HT1080 (cell line): ENCODE measurements at places on chromosomes 16 and 17. TPM values are rescaled to one million over a fixed set of nuclear protein-coding genes. Genes with fewer than 3 reads are reported as not detected.
A peak's percentile ranks its signal among the peaks of the same experiment; 100 is the strongest.

GLIS2 gene
- total RNA-seq: 0.84 and 2.8 TPM in 2 replicates

LDAF1 gene
- 7.5 and 12.3 TPM in 2 replicates for total RNA-seq

DNA sequence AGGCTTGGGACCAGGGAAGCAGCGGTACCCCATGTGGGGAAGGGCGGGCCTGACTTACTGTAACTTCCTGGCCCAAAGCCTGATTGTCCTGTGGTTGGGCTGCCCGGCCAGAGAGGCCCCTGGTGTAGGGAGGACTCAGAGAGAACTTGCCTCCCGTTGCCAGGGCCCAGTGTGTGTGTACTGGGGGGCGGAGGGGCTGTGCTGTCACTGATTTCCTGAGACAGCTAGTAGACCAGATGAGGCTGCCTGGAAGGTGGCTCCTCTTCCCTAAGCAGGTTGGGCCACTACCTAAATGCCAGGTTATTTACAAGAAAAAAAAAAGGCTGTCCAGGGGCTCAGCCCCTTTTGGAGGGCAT lies 16.7 kb downstream of the SOCS3 start:
- DNase-seq: peak; percentile 90

GRCh38 chr17:47851764-47852112 lies 775 bp upstream of the SP6 start:
- no peak for DNase-seq

GRCh38 chr16:84847564-84848355 lies 28.0 kb downstream of the CRISPLD2 start:
- no peak for DNase-seq
